ENCODE measurements at places on chromosomes 11 and 22.

GRCh38 chr11:63909591-63910506 lies 7.1 kb downstream of the RCOR2 start:
- no peak for DNase-seq

GRCh38 chr11:114821621-114822412 lies 143.5 kb downstream of the NXPE2 start:
- DNase-seq, result no peak

DNA sequence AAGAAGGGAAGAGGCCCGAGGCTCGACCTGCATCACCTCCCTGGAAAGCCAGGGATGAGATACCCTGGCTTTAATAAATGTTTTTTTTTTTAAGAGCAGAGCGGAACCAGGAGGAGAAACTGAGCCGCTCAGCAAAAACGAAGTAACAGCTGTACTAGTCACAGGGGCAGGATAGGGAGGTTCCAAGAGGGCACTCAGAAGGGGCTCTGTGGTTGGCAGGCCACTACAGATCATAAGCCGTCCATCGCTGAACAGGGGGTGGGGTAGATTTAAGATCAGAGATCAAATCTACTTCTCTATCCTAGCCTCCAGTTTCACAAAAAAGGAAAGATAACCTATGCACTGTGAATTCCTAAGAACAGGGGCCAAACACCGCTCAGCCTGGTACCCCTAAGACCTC lies 625 bp downstream of the EIF3D start:
- no peak for DNase-seq

DNA sequence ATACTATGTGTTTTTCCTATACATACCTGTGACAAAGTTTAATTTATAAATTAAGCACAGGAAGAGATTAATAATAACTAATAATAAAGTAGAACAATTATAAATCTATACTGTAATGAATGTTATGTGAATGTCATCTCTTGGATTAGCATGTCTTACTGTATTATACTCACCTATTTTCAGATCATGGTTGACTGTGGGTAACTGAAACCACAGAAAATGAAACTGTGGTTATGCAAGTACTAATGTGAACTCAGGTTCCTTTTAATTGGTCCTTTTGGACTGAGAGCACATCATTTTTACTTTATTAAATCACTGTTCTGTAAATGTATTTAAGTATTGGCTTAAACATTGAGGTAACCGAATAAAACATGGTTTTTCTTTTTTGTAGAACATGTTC lies 108.8 kb downstream of the PPP6R3 start:
- no peak for DNase-seq

DNA sequence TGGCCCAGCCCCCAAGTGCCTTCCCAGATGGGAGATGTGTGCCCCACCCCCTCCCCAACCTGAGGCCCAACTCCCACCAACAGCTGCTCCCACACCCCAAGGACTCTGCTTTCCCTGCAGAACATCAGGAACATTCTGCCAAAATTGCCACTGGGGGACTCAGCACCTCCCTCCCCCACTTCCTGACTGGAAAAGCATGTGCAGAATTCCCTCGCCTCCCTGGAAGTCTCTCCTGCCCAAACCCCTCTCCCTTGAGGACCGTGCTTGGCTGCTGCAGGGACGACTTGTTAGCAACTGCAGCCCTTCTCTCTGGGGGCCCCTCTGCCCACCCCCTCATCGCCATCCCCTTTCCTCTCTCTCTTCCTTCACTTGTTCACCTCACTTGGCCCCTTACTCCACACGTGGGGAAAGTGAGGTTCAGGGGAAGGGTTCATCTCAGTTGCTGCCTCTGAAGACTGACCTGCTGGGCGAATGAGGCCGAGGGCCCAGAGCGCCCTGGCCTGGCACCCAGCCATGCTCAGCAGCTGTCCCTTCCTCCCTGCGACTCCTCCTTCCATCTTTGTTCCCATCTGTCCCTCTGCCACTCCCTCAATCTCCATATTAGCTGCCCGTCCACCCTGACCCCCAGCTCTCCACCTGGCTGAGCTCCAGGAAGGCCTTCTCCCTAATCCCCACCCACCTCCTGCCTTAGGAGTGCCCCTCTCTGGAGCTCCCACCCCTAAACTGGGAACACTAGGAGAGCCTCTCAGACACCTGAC lies 105.1 kb downstream of the CHST1 start:
- no peak for DNase-seq

- no peak for DNase-seq
Observed at GRCh38 chr22:19961868-19962245, 20.2 kb upstream of the TXNRD2 start.

GRCh38 chr11:70090961-70091381 lies 12.9 kb downstream of the ANO1 start:
- no peak for DNase-seq

GRCh38 chr22:50416996-50417395 lies 57.8 kb downstream of the SBF1 start:
- no peak for DNase-seq

DNA sequence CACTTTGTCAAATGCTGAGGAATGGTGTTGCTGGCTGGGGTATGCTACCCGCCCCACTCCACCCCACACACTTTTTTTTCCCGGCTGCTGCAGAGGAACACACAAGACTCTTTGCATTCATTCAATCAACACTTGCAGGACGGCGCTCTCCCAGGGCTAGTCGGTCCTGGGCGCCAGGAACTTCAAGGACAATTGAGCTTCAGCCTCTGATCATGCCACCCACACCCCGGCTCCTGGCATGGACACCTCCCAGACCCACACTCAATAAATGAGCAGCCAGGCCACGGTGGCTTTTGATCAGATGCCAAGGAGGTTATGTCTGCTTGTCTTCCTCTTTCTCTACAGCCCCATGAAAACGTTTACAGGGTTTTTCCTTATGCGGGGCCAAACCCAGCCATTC lies 19.8 kb downstream of the TPST2 start:
- peak; percentile 28 for DNase-seq

DNA sequence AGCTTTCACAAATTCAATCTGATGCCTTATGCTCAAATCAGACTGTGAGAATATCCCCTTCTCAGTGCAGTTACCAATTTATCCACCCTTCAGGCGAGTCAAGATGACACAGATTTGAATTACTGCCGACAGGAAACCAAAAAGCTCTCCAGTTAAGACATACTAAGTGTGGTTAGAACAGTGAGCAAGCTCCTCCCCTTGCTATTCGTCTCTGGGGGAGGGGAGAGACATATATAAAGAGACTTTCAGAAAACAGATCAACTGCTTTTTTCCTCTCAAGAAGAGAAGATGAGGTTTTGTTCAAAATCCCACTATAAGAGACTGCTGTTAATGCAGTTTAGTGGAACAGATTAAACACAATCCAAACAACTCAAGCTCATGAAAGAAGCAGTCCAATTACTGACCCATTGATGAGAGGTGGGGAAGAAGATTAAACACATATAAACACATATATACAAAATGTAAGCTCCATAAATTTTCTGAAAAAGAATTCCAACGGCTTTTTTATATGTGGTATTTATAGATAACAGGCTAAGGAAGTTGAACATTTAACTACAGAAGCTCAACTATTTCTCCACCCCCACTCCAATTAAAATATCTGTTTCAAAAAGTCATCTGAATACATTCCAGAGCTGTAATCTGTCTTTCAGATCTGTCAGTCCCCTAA lies 102.7 kb downstream of the MRTFA start:
- no peak for DNase-seq

DNA sequence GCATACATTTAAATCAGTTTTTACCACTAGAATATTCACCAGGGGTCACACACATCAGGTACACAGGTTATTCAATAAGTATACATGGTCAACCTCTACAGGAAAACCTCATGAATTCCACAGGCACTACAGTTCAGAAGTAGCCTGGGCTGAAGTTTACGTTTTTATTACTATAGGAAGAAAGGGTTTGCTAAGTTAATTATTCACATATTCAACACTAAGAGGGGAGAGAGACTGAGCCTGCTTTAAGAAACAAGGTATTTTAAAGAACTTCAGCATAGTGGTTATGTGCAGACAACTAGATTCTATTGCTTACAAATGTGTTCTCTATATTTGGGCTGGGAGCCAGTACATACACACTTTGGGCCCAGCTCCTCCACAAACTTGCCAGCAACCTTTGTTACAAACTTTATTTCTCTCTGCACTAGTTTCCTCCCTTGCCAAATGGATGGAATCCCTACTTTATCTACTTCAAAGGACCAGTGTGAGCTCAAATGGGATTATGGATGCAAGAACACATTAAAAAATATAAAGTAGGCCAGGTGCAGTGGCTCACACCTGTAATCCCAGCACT lies 31.9 kb downstream of the IL18BP start:
- DNase-seq, result no peak

GRCh38 chr11:125084057-125084416 lies 20.9 kb downstream of the SLC37A2 start:
- no peak for DNase-seq

GRCh38 chr11:70466596-70466995 lies 68.3 kb downstream of the CTTN start:
- no peak for DNase-seq

DNA sequence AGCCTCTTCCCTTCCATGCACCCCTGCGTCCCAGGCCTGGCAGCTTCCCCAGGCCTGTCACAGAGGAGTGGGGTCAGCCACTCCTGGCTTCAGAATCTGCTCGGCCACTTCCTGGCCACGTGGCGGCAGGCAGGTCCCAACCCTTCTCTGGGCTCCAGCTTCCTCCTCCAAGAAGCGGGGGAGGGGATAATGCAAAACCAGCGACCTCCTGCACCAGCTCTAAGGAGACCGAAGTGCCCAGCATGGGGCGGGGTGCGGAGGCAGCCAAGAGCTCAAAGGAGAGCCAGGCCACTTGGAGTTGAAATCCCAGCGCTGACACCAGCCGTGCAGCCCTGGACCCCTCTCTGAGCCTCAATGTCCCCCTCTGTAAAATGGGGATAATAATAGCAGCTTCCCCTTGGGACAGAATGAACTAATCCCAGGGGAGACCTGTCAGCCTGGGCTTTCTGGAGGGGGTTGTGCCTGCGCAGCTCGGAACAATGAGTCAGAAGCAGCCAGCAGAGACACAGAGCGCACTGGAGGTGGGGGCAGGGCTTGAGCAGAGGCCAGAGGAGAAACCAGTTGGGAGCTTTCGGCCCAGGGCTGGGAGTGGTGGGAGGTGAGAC lies 22.8 kb upstream of the PICK1 start:
- DNase-seq, result peak; percentile 92

GRCh38 chr11:131533998-131534397 lies 163.6 kb downstream of the NTM start:
- peak; percentile 30 for DNase-seq

GRCh38 chr22:35307372-35307771 lies 7.7 kb downstream of the TOM1 start:
- no peak for DNase-seq

DNA sequence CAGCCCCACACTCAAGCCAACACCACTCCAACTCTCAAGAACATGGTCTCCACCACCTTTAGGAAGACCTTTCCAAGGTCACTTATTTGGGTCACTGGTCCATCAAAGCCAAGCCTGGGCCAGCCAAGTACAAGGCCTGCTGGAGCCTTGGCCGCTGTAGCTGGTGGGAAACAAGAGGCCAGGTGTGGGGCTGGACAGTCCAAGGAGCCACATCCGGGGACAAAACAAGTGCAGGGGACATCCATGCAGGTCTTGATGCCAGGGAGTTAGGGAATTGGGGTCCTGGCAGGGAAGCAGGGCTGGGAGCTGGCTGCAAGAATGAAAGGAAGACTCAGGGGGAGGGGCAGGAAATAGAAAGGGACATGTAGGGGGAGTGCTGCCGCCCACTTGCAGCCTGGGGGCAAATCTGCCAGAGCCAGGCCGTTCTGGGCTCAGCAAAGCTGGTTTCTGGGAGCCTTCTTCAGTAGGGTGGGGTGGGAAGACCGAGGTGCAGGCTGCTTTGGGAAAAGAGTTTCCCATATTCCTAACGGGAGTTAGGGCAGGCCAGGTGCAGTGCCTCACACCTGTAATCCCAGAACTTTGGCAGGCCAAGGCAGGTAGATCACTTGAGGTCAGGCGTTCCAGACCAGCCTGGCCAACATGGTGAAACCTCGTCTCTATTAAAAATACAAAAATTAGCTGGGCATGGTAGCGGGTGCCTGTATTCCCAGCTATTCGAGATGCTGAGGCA lies 69.5 kb upstream of the ATXN10 start:
- DNase-seq, result no peak
